ENCODE measurements at places on chromosomes 6 and 20.

DNA sequence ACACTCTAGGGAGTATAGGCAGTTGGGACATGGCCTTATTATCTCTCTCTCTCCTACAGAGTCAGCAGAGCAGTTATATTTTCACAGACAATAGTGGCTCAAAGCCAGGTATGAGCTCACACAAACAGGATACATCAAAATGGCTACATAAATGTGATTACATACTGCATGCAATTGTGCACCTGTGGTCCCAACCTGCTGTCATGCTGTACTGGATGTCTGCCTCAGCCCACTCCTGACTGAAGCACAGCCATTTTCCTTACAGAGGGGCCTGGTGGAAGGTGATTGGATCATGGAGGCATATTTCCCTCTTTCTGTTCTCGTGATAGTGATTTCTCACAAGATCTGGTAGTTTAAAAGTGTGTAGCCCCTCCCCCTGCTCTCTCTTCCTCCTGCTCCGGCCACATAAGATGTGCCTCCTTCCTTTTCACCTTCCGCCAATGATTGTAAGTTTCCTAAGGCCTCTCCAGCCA, 37.0 kb upstream of the SAMHD1 start:
- no peak for DNase-seq

- no peak for DNase-seq
Observed at GRCh38 chr20:9927224-9927623, 88.3 kb upstream of the PAK5 start.

GRCh38 chr20:60759651-60760050, 492.4 kb upstream of the CDH4 start:
- no peak for DNase-seq

- no peak for DNase-seq
Observed at GRCh38 chr6:106300944-106301343, 24.6 kb downstream of the ATG5 start.

DNA sequence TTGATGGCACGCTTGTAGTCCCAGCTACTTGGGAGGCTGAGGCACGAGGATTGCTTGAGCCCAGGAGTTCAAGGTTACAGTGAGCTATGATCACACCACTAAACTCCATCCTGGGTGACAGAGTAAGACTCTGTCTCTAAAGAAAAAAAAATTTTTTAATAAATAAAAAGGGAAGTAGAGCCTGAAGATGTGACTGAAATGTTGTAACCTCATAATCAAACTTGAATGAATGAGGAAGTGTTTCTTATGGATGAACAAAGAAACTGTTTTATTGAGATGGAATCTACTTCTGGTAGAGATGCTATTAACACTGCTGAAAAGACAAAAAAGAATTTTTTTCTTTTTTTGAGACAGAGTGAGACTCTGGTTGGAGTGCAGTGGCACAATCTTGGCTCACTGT, 6.7 kb downstream of the MAK start:
- DNase-seq: no peak

GRCh38 chr20:50992733-50993457, 30.0 kb downstream of the KCNG1 start:
- DNase-seq: peak; percentile 58

GRCh38 chr20:35146299-35146919, 727 bp downstream of the EDEM2 start:
- DNase-seq: peak; percentile 5

DNA sequence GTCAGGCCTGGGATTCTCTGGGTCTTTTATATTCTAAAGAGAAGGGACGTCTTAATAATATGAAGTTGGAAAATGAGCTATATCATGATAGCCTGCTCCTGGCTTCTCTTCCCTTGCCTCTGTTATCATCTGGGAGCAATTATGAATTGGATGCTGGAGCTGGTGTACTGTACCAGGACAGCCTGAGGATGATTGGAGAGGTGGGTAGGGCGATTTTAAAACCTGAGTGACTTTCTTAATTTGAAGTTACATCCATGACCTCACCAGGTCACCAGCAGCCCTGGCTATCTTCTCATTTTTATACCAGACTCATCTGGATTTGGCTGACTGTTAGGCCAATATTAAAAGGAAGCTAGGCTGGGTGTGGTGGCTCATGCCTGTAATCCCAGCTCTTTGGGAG, 317.6 kb downstream of the CLIC5 start:
- no peak for DNase-seq

- DNase-seq: no peak
Observed at GRCh38 chr20:49381558-49382493, 100.6 kb downstream of the KCNB1 start.

- DNase-seq: no peak
Observed at GRCh38 chr6:82246802-82247504, 591 bp downstream of the IBTK start.

- DNase-seq: no peak
Observed at GRCh38 chr6:140001005-140001404, 626.6 kb upstream of the CITED2 start.

- DNase-seq: no peak
Observed at GRCh38 chr20:17843246-17844132, 125.1 kb downstream of the SNX5 start.
